ENCODE measurements at places on chromosomes 16 and 17.

DNA sequence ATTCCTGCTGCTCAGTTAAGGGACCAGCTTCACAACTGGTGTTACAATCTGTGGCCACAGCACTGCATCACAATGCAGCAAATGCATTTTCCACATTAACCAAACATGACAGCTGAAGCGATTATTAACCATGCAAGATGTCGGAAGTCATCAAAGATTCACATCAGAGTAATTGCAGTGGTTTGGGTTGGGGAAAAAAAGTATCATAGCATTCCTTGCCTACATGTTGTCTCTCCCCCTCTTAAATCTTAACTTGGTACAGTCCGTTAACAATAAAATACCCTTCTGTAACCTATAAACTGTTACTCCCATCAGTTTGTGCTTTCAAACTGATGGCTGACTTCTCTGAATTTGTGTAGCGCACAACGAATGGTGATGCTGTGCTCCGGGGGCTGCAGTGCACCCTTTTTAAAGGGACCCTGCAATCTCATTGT, 51.6 kb downstream of the NUP93 start:
- DNase-seq = peak; percentile 62

DNA sequence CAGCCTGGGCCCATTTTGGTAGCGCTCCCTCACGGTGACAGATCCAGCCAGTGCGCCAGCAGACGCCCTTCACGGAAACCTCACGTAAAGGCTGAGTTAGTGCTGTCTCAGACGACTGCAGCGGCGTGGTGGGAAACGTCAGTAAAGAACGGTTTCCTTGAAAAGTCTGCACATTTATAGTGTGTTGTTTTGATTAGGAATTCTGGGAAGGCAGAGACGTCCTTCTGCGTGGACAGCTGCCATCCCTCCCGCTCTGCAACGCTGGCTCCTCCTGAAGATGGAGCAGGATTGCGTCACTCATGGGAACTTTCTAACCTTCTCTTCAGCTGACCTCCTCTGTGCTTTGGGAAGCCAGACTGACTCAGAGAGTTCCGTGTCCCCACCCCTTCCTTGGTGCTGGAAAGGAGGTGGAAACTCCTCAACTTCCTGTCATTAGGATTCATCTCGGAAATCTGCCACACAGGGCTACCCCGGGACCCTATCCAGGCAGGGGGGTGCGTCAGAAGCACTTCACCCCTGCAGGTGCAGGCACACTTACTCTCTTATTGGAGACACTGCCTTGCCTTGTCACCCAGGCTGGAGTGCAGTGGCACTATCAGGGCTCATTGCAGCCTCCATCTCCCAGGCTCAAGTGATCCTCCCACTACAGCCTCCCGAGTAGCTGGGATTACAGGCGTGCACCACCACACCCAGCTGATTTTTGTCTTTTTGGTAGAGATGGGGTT, 24.3 kb upstream of the CRISPLD2 start:
- DNase-seq = no peak

- DNase-seq = no peak
These were observed 24.4 kb downstream of the TNFRSF13B start for GRCh38 chr17:16947470-16947869.

- DNase-seq = peak; percentile 81
These were observed 96.9 kb downstream of the RAB11FIP4 start for GRCh38 chr17:31488264-31488981.

DNA sequence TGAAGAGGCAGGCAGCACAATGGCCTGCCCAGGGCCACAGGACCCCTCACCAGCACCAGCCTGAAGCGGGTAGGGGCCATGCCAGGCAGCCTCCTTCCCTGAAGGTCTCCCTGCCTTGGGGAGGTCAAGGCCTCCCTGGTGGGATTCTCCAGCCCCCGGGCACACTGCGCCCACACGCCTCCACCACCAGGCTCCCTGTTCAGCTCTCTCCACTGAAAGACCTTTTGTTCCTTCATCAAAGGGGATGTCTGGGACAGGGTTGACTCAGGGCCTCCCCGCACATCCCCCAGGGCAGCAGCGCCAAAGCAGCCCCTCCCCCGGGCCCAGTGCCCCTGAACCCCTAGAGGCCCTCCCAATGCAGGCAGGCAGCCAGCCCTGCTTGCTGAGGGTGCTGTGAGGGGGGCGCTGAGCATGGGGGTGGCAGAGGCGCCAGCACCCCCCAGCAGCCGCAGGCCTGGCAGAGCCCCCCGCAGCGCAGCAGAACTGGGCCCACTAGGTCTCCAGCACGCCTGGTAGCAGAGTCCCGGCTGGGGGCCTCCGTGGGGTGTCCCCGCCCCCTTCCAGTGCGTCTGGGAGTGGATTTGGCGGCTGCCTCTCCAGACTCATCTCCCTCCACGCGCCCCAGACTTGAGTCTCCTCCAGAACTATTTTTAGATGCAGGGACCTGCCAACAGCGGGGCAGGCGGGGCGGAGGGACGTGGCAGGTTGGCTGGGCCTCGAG, 13.1 kb downstream of the BCAR1 start:
- DNase-seq = peak; percentile 50

DNA sequence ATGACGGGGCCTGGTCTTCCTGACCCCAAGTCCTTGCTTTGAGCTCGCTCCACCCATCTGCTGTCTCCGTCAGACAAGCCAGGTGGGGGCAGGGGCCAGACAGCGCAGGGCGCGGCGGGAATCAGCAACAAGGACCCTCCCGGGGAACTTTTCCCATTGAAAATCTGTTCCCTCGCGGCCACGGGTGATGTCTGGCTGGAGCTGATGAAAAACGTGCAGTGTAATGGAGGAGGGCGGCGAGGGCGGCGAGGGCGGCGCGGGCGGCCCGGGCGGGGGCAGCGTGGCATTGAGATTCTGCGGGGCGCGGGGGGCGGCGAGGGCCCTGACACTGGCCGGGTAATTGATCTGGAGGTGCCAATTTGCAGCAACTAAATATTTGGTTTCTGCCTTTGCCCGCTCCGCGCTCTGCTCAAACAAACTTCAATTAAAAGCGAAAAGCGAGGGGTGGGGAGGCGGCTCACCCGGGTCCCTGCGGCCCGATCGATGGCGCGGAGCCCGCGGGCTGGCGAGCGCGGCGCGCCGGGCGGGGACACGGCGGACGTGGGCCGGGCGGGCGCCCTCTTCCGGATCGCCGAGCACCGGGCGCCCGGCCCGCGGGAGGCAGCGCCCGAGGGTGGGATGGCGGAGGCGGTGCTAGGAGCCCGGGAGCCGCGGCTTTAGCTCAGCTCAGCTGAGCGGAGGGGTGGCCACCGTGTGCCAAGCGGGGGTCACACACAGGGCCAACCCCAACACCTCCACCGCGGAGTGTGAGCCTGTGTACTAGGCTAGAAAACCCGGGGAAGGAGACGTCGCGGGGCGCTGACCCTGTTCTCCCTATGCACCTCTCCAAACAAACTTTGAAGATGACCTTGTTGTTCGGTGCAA, 32.4 kb downstream of the DCAKD start:
- DNase-seq = peak; percentile 87

DNA sequence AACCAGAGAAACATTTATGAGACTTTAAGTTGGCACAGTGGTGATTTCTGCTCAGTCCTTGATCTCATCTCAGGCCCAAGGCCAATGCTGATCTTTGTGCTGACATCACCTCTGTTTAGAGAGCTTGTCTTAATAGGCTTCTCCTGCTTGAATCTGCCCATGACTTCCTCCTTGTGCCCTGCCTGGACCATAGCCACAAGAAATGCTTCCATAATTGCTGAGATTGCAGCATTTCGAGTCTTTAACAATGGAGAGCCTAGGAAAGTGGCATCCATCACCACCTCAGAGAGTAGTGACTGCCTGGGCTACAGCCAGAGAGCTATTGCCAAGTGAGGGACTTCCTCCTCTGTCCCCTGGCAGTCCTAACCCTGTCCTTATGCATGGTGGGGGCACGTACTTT, 25.1 kb upstream of the MMP2 start:
- no peak for DNase-seq

- DNase-seq = no peak
These were observed 399.7 kb downstream of the XYLT1 start for GRCh38 chr16:17070882-17071592.

GRCh38 chr16:26157319-26157718, 465.6 kb downstream of the HS3ST4 start:
- no peak for DNase-seq

GRCh38 chr16:70483426-70483825, 29.0 kb downstream of the FCSK start:
- DNase-seq = no peak

- no peak for DNase-seq
These were observed 48.0 kb downstream of the SHCBP1 start for GRCh38 chr16:46573008-46573833.

GRCh38 chr16:53998966-53999522, 287.5 kb downstream of the IRX3 start:
- no peak for DNase-seq

- DNase-seq = no peak
These were observed 35.0 kb downstream of the ZCCHC14 start for GRCh38 chr16:87457709-87458423.

DNA sequence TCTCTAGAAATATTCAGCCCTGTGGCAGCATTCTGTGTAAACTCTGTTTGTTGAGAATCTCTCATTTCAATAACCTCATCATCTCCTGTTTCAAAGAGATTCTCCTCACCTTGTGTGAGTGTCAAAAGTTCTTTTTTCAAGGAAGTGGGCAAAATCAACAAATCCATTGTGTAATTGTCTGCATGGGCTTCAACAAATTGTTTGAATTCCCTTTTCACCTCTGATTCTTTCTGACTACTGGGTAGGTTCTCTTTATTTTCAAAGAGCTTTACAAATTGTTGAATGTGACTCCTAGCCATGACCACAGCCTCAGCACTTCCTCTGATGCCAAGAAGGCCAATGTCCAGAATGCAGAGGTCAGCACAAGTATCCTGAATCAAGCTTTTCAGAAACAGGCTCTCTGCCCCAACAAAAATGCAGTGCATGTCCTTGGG, 48.0 kb downstream of the N4BP1 start:
- no peak for DNase-seq

DNA sequence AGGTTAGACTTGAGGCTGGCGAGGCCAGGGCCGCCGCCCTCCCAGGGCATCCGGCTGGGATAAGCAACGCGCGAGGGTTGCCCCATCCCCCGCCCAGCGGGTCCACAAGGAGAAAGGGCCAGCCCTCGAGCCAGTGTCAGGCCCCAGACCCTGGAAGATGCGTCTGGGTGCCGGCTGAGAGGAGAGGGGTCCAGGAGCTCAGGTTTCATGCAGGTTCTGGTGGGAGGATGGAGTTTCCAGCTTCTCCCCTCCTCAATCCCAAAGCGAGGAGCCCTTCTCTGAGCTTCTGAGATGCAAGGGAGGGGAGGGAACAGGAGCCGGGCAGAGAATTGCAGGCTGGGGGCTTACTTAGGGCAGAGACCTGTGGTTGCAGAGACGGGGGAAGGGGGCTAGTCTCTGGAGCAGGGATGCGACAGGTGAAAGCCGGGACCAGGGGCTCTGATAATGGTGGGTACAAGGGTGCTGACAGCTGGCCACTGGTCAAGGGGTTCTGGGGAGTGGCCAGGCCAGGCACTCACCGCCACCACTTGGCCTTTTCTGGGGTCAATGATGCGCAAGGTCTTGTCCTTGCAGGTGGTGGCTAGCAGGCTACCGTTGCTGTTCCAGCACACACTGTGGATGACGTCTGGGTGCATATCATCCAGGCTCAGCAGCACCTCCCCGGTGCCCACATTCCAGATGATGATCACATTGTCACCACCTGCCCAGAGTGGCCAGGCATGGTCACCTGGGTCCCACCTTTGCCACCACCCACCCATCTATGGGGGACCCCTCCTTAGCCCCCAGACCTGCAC, 4.2 kb downstream of the CORO6 start:
- no peak for DNase-seq

- DNase-seq = no peak
These were observed 12.0 kb upstream of the MED13 start for GRCh38 chr17:62076864-62077788.

DNA sequence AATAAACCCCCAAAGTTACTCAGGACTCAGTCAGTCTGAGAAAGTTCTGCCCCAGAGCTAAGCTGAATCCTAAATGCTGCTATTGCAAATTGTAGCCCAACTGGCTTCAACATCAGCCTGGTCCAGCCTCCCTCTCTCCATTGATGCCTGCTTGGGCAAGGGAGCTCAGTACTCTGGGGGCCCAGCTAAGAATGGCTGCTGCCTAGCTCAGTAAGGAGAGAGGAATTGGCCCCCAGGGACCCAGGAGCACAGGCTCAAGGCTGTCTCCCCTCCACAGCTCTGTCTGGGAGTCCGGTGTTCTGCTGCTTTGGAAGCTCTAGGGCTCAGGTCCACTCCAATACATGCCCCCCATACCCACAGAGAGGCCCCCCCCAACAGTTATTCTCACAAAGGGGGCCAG, 1.6 kb downstream of the UNC119 start:
- DNase-seq = peak; percentile 18

GRCh38 chr16:28897826-28898225, 19.5 kb downstream of the ATP2A1 start:
- no peak for DNase-seq

- no peak for DNase-seq
These were observed 84.9 kb downstream of the TBC1D16 start for GRCh38 chr17:79950751-79951150.

DNA sequence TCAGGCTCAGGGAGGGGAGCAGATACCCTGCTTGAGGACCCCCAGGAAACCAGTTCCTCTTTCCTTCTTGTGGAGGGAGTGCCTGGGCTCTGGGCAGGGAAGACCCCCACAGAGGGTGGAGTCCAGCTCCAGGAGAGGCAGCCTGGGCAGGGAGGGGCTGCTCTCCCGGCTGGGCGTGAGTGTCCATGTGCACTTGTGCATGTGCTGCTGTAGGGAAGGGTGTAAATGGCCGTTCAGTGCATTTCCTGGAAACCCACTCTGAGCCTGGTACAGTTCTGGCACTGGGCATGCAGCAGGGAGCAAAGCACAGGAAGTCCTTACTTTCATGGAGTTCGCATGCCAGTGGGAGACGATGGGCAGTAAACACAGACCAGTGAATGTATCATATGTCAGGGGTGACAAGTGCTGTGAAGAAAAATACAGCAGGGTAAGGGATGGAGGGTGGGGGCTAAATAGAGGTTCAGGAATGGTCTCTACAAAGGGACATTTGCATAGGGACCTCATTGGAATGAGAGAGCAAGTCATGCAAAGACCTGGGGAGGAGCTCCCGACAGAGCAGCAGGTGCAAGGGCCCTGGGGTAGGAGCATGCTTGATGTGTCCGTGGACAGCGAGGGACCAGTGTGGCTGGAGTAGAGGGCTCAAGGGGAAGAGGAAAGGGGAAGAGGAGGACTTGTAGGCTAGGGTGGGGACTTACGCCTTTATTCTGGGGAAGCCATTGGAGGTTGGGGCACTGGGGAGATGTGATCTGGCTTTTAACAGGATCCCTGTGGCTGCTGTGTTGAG, 5.5 kb downstream of the STARD3 start:
- no peak for DNase-seq

Data from NCI-H69 (cell line).